NCI-H460 (cell line): ENCODE measurements at places on chromosomes 4 and X. TPM values are rescaled to one million over a fixed set of nuclear protein-coding genes. Genes with fewer than 3 reads are reported as not detected.
A peak's percentile ranks its signal among the peaks of the same experiment; 100 is the strongest.

VCX2 gene
- not detected in 2 replicates for total RNA-seq

GAGE12J gene
- total RNA-seq: not detected in 2 replicates

SSX4 gene
- total RNA-seq: not detected in 2 replicates

SULT1B1 gene
- total RNA-seq: under 0.01 TPM in 1 of 2 replicates, not detected in the other

SLC25A53 gene
- total RNA-seq: 7.4 and 8.1 TPM in 2 replicates

BEX1 gene
- not detected in 2 replicates for total RNA-seq

RGN gene
- not detected in 2 replicates for total RNA-seq

GRCh38 chr4:140018931-140019618 lies 134.9 kb downstream of the MAML3 start:
- no peak for DNase-seq

DNA sequence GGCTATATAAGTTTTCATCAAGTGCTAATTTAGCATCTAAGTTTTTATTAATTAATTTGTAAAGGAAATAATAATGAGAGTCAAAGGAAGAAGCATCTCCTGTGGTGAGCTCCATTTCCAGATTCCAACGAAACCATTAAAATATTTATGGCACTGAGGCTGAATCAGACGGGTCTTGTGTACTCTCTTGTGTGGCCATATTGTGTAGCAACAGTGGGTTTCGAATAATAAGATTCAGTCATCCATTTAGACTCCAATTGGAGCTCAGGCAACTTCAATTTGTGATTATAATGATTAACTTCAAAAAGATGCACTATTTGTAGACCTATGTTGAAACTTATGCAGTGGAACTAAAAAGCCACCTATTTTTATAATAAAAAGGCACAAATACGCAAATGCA lies 82.4 kb downstream of the SNCA start:
- no peak for DNase-seq

- no peak for DNase-seq
Observed at GRCh38 chrX:100648458-100649417, 4.7 kb downstream of the SRPX2 start.

DNA sequence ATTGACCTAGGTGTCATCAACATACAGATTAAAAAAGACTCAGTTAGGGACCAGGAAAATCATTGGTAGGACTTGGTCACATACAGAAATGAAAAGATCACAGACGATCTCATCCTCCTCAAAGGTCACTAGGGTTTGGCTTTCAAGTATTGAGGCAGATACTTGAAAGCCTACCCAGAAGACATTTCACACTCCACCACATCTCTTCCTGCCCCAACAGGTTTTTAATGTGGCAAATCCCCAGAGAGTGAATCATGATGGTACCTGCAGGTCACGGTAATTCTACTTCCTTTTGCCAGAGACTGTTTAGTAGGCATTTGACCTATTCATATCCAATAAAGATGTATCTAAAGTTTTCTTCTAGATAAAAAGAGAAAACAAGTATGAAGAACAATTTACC lies 44.1 kb downstream of the INPP4B start:
- no peak for DNase-seq

DNA sequence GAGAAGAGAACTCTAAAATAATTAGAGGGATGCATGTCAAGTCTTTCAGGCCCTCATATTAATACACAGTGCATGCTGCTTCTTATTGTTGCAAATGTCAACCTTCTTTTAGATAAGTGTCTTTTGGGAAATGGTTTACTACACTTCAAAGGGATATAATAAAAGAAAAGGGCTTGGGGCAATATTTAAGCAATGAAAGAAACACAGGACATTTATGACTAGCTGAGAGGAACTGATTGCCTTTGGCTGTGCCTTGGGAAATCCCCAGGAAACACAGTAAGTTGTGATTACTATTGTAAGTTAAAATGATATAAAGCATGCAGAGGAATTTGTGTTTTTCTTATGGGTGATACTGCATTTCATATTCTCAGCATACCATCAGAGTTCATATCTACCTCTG lies 1036.2 kb upstream of the GRID2 start:
- no peak for DNase-seq

DNA sequence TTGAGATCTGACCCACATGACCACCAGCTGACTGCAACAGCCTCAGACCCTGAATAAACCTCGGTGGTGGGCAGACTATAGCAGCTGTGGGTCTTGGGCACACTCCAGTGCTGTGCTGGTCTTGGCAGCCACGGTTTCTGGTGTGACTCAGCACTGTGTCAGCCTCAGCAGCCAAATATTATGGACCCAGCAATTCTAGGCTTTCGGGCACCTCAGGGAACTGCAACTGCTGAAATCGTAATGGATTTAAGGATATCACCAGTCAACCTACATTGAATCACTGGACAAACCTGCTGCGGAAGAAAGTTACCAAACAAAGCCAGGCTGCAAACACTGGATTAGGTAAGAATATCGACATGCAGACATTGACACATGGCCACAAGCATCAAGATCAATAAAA lies 10.5 kb upstream of the UBE2NL start:
- DNase-seq: peak; percentile 3

DNA sequence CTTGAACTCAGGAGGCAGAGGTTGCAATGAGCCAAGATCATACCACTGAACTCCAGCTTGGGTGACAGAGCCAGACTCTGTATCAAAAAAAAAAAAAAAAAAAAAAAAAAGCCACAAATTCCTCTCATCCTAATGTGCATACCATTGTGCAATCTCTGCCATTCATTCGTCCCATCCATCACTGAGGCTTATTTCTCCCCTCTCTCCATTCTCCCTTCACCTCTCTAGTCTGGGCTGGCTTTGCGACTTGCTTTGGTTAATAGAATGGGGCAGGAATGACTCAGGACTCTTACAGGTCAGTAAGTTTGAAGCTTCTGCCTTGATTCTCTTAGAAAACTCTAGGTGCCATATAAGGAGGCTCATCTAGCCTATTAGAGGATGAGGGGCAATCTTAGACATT lies 60.3 kb upstream of the DDX3X start:
- DNase-seq: no peak

- no peak for DNase-seq
Observed at GRCh38 chr4:76194325-76194724, 19.3 kb downstream of the SCARB2 start.

GRCh38 chr4:180512801-180513475 lies 1730.3 kb upstream of the TENM3 start:
- DNase-seq: no peak
